HCT116 (cell line): ENCODE measurements at places on chromosomes 3 and 15.

- no peak overlapping the region for H3K4me3 ChIP-seq
- no peaks in the 10 kb centered on the region for H3K36me3 ChIP-seq
- H3K27me3 ChIP-seq = no peaks in the 10 kb centered on the region
Observed at GRCh38 chr3:17508180-17508752, 234.2 kb downstream of the TBC1D5 start.

DNA sequence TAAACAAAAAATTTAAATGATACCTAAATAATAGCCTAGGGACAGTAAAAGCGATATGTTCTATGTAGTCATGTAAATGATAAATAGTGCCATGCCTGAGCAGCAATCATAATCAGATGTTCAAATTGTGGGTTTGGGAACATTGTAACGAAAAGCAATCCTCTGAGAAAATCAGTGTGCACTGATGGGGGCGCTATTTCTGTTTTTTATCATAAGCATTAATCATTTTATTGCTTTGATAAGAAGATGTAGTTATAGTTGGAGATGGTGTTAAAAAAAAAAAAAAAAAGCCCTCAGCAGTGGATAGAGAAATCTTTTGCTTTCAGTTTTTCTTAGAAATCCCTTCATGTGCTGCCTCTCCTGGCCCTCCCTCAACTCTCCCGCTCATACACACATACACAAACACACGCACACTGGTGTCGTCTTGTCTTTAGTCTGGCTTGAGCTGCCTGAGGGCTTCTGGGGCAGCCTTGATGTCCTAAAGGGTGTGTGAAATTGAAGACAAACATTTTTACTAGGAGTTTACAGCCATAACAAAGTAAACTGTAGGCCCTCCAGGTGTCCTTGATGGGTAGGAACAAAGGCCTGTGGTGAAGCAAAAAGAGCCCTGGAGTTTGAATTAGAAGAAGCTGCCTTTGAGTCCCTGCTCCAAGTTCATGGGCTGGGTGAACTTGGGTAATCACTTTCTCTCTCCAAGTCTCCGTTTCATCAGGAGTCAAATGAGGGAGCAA is 428.1 kb downstream of the SOX2 start:
- no peak overlapping the region for H3K4me3 ChIP-seq
- H3K36me3 ChIP-seq = no peaks in the 10 kb centered on the region
- H3K4me1 ChIP-seq = no peaks in the 10 kb centered on the region
- H3K27ac ChIP-seq = no peak overlapping the region
- H3K27me3 ChIP-seq = no peaks in the 10 kb centered on the region
- DNase-seq = no peak

DNA sequence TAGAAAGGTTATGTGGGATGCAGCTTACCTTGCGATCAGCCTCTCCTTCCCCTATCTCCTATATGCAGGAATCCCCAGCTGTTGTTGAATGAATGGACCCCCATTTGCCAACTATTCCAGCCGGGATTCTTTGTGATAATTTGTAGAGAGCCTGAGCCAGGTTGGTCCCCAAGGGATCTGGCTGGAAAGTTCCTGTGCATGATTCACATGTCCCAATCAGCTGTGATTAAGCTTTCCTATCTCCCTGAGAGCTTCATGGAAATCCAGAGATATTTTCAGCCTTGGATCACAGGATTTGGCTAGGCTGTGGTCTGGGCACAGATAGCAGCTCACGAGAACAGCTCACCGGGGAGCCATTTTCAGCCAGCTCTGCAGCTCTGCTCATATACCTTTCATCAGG is 76.7 kb downstream of the ARNT2 start:
- no peak overlapping the region for H3K27ac ChIP-seq
- peaks cover 6% of the 10 kb centered on the region; the same call in 1 of the 2 replicates for H3K4me1 ChIP-seq
- H3K4me3 ChIP-seq = no peak overlapping the region
- no peaks in the 10 kb centered on the region for H3K27me3 ChIP-seq
- H3K36me3 ChIP-seq = no peaks in the 10 kb centered on the region

DNA sequence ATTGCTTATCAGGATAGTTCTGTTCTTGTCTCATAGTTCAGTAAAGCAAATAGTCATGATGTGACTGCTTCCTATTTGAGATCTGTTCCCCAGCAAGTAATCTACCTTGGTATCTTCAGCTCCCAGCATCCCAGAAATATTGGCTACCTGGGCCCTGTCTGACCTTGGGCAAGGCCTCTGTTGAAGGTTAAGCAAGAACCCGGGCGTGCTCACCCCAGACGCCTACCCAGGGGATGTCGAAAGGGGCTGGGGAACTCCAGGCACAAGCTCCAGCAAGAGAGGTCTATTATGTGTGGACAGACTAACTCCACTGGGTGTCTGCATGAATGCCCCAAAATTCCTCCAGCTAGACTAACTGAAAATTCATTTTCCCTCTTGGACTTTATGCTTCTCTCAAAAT is 37.3 kb upstream of the IGF1R start:
- H3K4me3 ChIP-seq = no peak overlapping the region
- H3K27me3 ChIP-seq = no peaks in the 10 kb centered on the region
- DNase-seq = no peak
- no peak overlapping the region for H3K27ac ChIP-seq
- H3K36me3 ChIP-seq = no peaks in the 10 kb centered on the region
- peaks cover 14% of the 10 kb centered on the region for H3K4me1 ChIP-seq

- no peaks in the 10 kb centered on the region for H3K4me1 ChIP-seq
- no peaks in the 10 kb centered on the region for H3K36me3 ChIP-seq
- no peak overlapping the region for H3K4me3 ChIP-seq
- H3K27ac ChIP-seq = no peak overlapping the region
- DNase-seq = no peak
- H3K27me3 ChIP-seq = no peaks in the 10 kb centered on the region
Observed at GRCh38 chr3:50385754-50386153, 26.4 kb upstream of the TMEM115 start.

GRCh38 chr3:159146856-159147435 is 345.1 kb downstream of the MFSD1 start:
- no peaks in the 10 kb centered on the region for H3K27me3 ChIP-seq
- H3K4me3 ChIP-seq = no peak overlapping the region
- no peak overlapping the region for H3K27ac ChIP-seq
- DNase-seq = no peak
- no peaks in the 10 kb centered on the region for H3K36me3 ChIP-seq

DNA sequence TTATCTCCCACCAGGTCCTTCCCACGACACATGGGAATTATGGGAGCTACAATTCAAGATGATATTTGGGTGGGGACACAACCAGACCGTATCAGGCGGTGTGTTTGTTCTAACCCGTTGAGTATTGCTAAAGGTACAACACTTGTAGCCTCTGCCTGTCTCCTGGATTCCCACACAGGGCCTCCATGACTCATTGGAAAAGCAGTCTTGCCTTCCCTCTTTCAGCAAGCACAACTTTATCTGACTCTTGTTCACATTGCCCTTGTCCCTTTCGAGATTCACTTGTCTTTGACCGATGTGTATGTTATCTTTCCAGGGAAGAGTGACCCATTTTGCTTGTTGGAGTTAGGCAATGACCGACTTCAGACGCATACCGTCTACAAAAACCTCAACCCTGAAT is 152.3 kb downstream of the MCTP2 start:
- no peak overlapping the region for H3K27ac ChIP-seq
- H3K36me3 ChIP-seq = no peaks in the 10 kb centered on the region
- H3K4me1 ChIP-seq = no peaks in the 10 kb centered on the region
- no peak for DNase-seq
- no peak overlapping the region for H3K4me3 ChIP-seq

- H3K27me3 ChIP-seq = no peaks in the 10 kb centered on the region
- DNase-seq = no peak
- H3K4me3 ChIP-seq = no peak overlapping the region
Observed at GRCh38 chr15:85307687-85308045, 72.7 kb upstream of the AKAP13 start.

DNA sequence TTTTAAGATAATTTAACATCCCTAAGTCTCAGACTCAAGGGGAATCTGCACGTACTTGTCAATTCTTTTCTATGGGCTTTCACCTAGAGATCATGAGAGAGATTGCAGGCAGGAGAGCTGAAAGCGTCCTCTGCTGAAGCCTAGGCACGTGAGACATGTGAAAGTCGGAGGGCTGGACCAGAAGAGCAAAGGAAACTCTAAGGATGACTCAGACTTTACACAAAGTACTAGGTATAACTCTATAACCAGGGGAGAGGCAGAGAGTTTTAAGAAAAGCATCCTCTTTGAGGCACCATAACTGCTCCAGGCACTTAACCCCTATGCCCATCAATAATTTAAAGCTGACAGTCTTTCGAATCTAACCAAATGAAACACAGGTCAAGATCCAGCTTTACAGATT is 436.6 kb downstream of the VGLL3 start:
- no peak overlapping the region for H3K4me3 ChIP-seq
- no peak for DNase-seq
- no peaks in the 10 kb centered on the region for H3K36me3 ChIP-seq
- no peaks in the 10 kb centered on the region for H3K27me3 ChIP-seq
- H3K4me1 ChIP-seq = no peaks in the 10 kb centered on the region

- no peaks in the 10 kb centered on the region for H3K36me3 ChIP-seq
- no peaks in the 10 kb centered on the region for H3K27me3 ChIP-seq
- H3K27ac ChIP-seq = no peak overlapping the region
- H3K4me3 ChIP-seq = no peak overlapping the region
- no peaks in the 10 kb centered on the region; the same call in 1 of the 2 replicates for H3K4me1 ChIP-seq
Observed at GRCh38 chr3:9721700-9722060, 9.9 kb upstream of the BRPF1 start.

GRCh38 chr3:176611703-176612102 is 585.6 kb downstream of the TBL1XR1 start:
- no peak overlapping the region for H3K4me3 ChIP-seq
- no peaks in the 10 kb centered on the region for H3K4me1 ChIP-seq
- H3K27me3 ChIP-seq = no peaks in the 10 kb centered on the region
- no peak for DNase-seq
- H3K27ac ChIP-seq = no peak overlapping the region

- H3K27ac ChIP-seq = no peak overlapping the region
- no peaks in the 10 kb centered on the region for H3K36me3 ChIP-seq
- no peak overlapping the region for H3K4me3 ChIP-seq
Observed at GRCh38 chr3:187150599-187150998, 11.3 kb upstream of the RPL39L start.

DNA sequence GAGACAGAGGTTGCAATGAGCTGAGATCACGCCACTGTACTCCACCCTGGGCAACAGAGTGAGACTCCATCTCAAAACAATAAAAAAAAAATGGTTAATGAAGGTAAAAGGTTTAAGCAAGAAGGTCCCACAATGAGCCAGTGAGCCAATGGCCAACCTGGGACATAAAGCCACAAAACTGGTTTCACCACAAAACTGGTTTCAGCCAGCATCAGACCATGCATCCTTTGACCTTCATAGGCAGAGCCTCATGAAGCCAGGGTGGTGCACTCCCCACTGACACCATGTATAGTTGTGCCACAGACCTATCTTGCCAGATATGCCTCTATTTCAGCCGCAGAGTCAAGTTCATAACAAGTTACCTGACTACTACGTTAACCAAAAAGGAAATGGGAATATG is 41.9 kb downstream of the SCAP start:
- H3K4me3 ChIP-seq = no peak overlapping the region
- H3K27ac ChIP-seq = no peak overlapping the region
- no peak for DNase-seq
- 0 out of 2 replicates have a peak, but pooled peaks cover 12% of the 10 kb centered on the region for H3K36me3 ChIP-seq

DNA sequence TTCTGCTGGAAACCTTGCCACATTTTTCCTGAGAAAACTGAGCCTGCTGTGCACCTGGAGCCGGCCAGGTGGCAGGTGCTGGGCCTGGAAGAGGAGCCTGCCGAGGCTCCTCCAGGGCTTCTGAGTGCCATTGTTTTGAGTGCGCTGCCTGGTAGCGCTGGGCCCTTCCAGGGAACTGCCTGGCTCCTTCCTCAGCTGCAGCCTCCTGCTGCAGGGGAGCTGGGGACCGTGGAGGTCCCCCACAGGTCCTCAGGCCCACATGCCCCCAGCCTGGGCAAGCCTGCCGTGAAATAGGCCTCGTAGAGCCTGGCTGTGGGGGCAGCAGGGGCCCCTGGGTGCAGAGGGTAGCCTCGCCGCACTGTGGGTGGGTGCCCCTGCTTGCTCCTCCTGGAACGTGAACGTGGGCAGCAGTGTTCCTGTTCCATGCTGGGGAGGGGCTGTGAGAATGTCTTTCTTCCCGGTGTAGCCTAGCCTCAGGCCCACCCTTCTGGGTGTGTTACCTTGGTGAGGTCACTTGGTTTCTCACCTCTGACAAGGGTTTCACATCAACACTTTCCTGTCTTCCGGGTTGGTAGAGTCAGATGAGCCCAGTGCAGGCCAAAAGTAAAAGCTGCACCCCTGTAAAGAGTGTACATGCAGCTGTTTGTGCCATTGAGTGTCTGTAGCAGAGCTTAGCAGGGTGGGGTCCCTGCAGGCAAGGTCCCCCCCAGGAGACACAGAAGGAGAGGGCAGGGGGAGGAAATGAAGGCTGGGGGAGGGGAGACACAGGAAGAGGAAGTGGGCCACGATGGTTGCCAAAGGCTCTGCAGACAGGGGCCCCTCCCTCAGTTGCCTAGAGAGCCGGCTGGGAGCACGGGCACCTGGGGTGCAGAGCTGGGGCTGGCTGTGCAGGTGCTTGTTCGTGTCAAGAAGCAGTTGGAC is 34.5 kb downstream of the KLF13 start:
- no peaks in the 10 kb centered on the region for H3K27me3 ChIP-seq
- no peak overlapping the region; the same call in 1 of the 2 replicates for H3K27ac ChIP-seq

DNA sequence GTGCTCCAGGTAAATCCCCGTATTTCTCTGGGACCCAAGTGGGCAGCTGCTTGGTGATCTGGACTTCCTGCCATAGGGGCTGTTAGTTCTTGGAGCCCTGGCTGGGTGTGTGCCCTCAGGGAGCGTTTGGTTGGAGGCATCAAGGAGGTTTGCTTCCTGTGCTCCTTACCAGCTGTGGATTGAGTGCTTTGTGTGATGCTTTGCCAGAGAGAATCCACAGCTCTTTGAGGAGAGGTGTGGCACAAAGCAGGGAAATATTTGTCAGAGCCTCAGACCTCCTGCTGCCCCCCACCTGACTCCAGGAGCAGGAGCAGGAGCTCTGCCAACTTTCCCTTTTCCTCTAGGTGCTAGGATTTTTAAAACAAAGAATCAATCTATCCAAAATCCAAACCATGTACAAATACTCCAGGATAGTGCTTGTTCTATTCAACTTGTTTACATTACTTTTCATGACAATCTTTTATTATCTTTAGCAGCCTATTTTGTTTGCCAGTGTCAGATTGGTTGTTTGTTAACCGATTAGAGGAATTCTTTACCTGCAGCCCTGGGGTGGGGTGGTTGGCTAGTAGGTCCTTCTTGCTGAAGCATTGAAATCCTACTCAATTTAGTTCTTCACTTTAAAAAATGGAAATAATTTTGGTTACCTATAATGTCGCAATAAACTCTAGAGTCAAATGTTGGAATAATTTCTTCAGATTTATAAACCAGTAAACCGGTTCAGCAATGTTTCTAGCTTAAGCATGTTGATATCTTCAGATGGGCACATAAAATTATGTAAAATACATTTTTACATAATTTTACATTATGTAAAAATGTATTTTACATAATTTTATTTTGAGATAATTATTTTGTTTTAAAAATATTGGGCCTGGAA is 2.5 kb downstream of the CTDSPL start:
- no peaks in the 10 kb centered on the region for H3K27me3 ChIP-seq
- H3K36me3 ChIP-seq = no peaks in the 10 kb centered on the region
- H3K4me3 ChIP-seq = no peak overlapping the region
- DNase-seq = no peak
- H3K4me1 ChIP-seq = peaks cover 46% of the 10 kb centered on the region

DNA sequence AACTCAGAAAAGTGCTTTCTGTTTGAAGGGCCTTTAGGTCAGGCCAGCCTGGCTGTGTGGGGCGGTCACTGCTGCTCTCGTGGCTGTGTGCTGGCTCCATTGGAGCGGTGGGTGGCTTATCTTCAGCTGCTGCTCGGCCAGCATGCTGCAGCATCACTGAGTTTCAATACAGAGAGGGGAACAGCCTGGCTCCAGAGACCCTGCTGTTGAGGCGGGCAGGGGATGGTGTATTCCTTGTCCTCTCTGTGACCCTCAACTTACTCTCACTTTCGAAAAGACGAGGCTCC is 248.5 kb upstream of the ONECUT1 start:
- H3K27ac ChIP-seq = no peak overlapping the region
- no peak overlapping the region for H3K4me3 ChIP-seq

- no peak overlapping the region for H3K4me3 ChIP-seq
- H3K4me1 ChIP-seq = no peaks in the 10 kb centered on the region
- H3K27me3 ChIP-seq = no peaks in the 10 kb centered on the region
Observed at GRCh38 chr3:176650478-176650877, 546.8 kb downstream of the TBL1XR1 start.
